Skeletal muscle cell (primary cell): ENCODE measurements at places on chromosomes 7 and 10.

DNA sequence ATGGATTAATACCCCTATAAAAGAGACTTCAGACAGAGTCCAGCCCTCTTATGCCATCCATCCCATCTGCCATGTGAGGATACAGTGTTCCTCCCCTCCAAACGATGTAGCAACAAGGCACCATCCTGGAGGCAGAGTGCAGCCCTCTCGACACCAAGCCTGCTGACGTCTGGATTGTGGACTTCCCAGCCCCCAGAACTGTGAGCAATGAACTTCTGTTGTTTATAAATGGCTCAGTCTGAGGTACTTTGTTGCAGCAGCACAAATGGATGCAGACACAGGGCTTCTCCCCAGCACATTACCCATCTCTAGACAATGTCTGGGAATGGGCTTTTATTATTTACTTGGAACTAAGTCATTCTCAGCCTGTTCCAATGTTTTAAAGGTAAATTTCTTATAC lies 195.6 kb downstream of the WDR37 start:
- no peak for DNase-seq

DNA sequence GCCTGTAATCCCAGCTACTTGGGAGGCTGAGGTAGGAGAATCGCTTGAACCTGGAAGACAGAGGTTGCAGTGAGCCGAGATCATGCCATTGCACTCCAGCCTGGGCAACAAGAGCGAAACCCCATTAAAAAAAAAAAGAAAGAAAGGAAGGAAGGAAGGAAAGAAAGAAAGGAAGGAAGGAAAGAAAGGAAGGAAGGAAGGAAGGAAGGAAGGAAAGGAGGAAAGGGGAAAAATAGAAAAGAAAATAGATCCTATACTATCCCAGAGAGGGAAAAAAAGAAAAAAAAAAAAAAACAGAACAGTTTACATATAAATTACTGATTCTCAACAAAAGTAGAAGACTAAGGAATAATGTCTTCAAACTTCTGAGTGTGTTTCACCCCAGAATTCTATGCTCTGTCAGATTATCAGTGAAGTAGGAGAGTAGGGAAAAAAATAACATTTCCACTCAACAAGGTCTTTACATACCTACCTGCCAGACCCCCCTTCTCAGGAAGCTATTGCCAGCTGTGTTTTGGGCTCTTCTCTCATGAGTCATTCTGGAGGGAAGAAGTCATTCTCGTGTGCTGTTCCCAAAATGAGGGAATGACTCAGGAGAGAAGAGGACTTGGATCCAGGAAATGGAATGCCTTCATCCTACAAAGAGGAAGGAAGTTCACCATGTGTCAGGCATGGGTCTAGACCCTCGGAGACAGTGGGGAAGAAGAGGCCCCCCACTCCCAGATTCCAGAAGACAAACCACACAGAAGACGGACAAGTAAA lies 20.9 kb downstream of the RGS10 start:
- no peak for DNase-seq

DNA sequence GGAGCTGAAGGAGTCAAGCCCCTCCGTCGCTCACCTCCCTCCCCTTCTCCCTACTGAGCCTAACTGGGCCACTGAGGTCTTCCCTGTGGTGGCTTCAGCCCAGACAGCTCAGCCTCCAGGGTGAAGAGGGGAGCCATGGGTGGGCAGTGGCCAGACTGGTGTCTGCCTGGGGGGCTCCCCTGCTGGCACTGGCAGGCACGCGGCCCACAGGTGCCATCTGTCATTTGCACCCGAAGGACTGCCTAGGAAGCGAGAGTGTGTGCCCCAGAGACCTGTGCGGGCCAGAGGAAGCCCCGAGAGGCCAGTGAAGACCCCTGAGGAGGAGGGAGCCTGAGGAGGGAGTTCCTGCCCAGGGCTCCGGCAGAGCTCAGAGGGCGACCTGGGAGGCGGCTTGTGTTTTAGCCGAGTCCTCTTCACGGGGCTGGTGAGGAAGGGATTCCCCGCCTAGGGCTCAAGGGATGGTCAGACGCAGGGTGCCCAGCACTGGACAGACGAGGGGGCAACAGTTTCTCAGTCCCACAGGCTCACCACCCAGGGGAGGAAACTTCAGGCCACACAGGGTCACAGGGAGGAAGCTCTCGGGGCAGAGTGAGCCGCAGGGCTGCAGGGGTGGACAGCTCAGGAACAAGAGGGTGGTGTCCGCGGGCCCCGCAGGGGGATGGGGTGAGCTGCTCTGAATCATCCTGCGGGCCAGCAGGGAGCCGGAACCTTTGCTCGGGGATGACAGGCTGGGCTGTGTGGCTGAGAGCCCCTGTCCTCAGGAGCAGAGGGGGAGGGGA lies 76.2 kb upstream of the PPP2R2D start:
- no peak for DNase-seq

DNA sequence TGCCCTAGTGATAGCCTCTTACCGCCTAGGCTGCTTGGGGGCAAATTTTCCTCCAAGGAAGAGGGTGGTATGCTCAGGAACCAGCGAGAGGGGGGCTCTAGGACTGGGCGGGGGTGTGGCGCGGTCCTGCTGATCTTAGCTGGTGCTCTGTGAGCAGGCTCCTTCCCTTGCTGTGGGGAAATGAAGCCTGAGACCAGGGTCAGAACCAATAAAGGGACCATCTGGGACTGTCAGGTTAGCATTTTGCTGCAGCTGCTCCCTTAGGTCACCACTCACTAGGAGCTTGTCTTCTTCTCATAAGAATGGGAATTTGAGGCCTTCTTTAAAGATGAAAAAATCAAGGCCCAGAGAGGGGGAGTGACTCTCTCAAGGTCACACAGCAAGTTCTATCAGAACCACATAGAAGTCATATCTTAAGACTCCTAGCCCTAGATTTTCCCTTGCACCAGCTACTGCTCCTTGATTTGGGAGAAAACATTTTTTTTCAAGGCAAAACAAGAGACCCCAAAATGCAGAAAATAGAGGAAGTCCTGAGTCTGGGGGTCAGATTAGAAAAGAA lies 2.0 kb upstream of the NEUROG3 start:
- DNase-seq = no peak

DNA sequence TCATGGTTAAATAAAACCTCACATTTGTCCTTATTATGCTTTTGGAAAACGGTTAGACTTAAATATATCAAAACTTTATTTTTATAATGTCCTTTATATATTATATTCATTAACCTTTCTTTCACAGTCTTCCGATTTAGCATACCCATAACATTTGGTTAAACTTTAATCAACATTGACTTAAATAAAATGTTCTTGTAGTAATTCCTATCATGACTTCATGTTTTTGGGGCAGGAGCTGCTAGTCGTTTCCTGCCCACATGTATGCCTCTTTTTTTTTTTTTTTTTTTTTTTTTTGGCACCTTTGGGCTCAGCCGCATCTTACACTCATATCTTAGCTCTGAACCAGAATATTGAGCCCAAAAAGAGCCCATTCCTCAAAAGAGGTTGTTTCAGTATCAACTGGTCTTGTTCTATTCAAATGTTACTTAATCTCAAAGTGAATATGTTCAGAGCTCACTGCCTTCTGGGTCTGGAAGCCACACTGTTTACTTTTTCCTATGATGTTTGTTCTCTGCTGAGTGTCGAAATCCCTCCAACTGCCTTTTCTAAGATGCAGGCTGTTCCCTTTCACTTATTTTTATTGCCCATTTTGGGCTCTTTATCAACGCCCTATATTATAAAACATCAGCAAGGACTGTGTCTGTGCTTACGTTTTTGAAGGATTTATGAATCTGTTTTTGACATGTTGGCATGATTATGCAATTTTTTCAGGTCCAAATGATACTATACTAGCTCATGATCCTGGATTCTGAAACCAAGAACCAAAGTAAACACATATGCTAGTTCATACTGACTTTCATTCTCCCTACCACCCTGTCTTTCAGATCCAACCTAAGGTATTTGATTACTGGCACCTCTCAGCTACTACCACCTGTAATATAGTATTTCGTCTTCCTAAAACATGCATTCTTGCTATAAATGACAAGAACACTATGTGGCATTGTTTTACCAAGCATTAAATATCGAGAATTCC lies 914.4 kb downstream of the PCDH15 start:
- no peak for DNase-seq

- no peak for DNase-seq
Measured at GRCh38 chr7:132028144-132028920, 471.9 kb upstream of the PODXL start.

- DNase-seq = no peak
Measured at GRCh38 chr7:105611856-105612775, 30.8 kb upstream of the EFCAB10 start.

DNA sequence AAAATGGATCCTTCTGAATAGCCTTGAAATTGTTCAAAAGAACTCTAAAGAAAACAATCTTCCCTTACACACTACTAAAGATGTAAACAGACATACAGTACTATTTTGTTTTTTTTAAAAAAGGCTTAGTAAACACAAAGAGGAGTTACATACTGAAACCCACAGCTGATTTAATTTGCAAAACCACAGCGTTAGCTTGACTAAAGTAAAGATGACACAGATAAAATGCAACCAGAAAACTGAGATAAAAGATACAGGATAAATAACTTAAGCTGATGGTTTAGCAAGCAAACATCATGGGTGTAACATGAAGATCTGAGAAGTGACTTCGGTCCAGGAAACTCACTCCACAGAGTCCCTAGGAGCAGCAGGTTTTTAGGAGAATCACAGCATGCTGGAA lies 21.8 kb downstream of the PRKCQ start:
- no peak for DNase-seq

DNA sequence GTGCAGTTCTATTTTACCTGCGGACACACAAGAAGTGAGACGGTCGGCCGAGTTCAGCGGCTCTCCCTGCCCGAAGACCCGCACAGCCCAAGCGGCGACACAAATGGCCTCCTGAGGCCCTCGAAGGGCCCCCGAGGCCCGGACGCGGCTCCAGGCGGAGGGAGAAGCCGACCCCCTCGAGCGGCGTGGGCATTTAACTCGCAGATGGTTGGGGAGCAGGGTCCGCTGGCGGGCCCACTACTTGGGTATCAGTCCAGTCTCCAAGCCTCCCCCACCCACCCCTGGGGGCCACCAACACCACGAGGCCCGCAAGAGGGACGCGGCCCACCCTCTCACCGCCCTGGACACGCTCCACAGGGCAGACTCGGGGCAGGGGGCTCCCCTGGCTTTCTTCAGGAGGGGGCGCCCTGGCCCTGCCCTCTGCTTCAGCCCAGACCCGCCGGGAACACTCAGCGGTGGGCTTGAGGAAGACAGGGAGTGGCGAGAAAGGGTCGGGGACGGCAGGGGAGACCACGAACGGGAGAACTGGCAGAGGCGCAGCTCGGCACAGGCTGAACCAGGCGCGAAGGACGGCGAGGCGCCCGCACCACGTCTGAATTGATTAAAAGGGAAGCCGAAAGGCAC lies 1.7 kb downstream of the IGF2BP3 start:
- DNase-seq = no peak

- DNase-seq = no peak
Measured at GRCh38 chr7:15403751-15404150, 158.1 kb downstream of the AGMO start.

DNA sequence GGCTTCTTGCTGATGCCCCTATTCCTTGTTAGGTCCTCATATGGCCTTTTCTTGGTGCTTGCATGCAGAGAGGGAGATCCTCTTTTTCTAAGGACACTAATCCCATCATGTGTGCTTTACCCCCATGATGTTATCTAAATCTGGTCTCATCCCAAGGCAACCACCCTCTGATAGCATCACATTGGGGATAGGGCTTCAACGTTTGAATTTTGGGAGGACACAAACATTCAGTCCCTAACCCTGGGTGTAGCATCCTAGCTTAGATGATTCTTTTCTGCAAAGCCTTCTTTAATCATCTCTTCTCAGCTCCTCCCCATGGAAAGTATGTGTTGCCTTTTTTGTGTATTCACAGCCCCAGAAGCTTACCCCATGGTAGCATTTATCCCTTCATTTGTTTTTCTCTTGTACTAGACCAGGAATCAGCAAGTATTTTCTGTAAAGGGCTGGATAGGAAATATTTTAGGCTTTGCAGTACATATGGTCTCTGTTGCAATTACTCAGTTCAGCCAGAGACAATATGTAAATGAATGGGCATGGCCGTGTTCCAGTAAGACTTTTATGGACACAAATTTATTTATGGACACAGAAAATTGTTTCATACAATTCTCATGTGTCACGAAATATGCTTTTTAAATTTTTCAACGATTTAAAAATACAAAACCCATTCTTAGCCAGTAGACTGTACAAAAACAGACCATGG lies 101.5 kb upstream of the CSTF2T start:
- no peak for DNase-seq

DNA sequence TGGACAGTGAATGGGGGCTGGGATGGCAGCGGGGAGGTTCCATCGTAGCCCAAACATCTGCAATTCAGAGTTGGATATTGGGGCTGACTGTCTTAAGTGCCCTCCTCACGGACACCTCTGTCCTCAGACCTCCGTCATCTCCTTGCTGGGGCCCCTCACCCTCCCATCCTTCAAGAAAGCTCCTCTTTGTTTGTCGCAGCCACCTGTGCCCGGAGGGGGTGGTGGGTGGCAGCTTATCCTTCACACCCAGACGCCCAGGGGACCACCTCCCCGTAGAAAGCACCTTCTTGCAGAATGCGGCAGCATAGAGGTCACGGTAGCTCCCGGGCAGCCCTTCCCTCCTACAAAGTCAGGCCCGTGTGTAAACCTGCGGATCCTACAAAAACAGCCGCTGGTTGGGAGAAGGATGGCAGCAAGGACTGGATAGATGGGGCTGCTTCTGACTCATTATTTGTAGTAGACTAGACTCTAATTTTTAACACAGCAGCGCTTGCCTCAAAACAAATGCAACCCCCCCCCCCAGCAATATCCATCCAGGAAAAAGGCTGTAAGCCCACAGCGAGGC lies 1.3 kb upstream of the PTPRN2 start:
- no peak for DNase-seq

- no peak for DNase-seq
Measured at GRCh38 chr7:75993689-75994387, 557 bp downstream of the TMEM120A start.

GRCh38 chr10:102633287-102633686 lies 11.0 kb upstream of the TRIM8 start:
- DNase-seq = no peak

DNA sequence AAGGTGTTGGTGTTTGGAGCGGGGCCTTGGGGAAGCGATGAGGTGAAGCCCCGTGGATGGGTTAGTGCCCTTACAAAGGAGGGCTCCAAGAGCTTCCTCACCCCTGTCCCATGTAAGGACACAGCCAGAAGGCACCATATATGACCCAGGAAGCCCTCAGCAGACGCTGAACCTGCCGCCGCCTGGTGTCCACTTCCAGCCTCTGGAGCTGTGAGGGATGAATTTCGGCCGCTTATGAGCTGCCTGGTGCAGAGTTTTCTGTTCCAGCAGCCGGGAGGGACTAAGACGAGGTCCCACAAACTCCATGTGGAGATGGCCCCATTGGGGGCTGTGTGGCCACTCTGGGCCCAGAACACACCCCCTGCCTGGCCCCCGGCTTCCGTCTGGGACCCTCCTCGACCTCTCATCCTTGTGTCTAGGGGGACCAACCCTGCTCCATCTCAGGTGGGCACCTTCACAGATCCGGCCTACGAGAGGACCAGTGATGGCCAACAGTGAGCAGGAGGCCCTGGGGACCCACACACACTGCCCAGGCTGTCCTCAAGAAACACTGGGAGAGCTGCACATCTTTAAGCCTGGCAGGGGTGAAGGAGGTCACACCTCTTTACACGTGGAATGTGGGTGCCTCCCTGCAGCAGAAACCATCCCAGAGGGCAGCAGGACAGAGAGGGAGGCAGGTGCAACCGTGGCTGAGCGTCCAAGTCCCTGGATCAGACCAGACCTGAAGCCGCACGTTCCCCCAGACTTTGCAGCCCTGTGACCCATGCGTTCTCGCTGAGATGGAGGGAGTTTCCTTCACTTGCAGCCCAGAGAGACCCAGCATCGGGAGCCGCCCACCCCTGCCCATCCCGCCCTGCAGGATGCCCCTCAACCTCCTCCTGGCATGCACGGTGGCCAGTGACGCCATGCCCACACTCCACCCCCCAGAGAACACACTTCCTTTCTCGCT lies 96.1 kb downstream of the PDGFA start:
- DNase-seq = no peak
